ENCODE measurements at places on chromosomes 5 and 9. TPM values are rescaled to one million over a fixed set of nuclear protein-coding genes. Genes with fewer than 3 reads are reported as not detected.

GRCh38 chr5:156356238-156356637 lies 29.3 kb downstream of the SGCD start:
- DNase-seq = no peak

GRCh38 chr5:142248853-142249462 lies 75.9 kb downstream of the SPRY4 start:
- no peak for DNase-seq

GRCh38 chr5:79831381-79832309 lies 142.0 kb downstream of the CMYA5 start:
- no peak for DNase-seq

GRCh38 chr9:5514617-5515260 lies 4.4 kb downstream of the PDCD1LG2 start:
- DNase-seq = no peak

DNA sequence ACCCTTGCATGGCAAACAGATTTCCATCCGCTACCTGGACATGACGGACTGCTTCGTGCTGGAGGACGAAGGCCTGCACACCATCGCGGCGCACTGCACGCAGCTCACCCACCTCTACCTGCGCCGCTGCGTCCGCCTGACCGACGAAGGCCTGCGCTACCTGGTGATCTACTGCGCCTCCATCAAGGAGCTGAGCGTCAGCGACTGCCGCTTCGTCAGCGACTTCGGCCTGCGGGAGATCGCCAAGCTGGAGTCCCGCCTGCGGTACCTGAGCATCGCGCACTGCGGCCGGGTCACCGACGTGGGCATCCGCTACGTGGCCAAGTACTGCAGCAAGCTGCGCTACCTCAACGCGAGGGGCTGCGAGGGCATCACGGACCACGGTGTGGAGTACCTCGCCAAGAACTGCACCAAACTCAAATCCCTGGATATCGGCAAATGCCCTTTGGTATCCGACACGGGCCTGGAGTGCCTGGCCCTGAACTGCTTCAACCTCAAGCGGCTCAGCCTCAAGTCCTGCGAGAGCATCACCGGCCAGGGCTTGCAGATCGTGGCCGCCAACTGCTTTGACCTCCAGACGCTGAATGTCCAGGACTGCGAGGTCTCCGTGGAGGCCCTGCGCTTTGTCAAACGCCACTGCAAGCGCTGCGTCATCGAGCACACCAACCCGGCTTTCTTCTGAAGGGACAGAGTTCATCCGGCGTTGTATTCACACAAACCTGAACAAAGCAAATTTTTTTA lies 242.9 kb downstream of the MARCHF11 start:
- DNase-seq = no peak

DNA sequence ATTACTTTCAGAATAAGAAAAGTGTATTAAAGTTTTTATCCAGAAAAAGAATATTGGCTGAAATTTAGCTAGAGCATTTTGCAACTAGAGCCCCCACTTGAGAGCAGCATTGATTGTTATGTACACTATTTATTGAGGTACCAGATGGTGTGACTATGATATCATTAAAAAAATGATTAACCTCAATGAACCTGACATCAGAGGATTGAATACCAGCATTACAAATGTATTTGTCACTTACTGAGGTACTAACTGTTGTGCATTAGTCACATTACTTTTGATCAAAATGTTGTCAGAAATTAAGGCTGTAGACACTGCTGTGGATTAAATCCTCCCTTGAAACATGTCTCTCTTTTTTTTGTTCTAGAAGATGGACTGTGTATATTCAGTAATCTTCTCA lies 127.8 kb upstream of the DHFR start:
- no peak for DNase-seq

- no peak for DNase-seq
Observed at GRCh38 chr9:2856400-2856799, 12.5 kb upstream of the PUM3 start.

- no peak for DNase-seq
Observed at GRCh38 chr9:138063785-138064184, 186.2 kb downstream of the CACNA1B start.

DNA sequence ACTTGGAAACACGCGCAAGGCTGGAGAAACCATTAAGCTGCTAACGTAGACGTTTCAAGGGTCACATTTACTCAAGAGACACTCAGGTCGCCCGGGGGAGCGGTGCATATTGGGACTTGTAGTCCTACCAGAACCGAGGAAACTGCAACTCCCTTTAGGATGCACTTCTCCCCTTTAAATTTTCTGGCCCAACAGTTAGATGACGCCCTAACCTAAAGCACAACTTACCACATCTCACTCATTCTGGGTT lies 384 bp upstream of the DMXL1 start:
- DNase-seq = no peak

DNA sequence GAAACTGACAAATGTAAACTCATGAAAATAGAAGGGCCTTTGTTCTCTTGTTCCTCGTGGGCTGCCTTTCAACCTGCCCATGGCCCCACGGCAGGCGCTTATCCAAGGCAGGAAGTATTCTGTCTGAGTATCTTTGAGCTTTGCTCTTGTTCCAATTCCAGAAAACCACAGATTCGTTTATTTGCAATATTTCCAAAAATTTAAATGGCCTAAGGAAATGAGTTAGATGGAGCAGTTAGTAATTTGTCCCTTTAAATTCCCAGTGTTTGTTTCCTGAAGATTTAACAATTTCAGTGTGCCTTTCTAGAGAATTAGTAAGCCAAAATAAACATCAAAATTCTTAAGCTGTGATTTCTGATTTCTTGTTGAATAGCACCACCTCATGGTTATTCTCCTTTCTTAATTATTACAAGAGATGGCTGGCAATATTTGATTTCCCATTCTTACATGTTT lies 299.4 kb upstream of the RASA1 start:
- peak; percentile 49 for DNase-seq

GRCh38 chr5:131709043-131709442 lies 74.0 kb upstream of the RAPGEF6 start:
- no peak for DNase-seq

DNA sequence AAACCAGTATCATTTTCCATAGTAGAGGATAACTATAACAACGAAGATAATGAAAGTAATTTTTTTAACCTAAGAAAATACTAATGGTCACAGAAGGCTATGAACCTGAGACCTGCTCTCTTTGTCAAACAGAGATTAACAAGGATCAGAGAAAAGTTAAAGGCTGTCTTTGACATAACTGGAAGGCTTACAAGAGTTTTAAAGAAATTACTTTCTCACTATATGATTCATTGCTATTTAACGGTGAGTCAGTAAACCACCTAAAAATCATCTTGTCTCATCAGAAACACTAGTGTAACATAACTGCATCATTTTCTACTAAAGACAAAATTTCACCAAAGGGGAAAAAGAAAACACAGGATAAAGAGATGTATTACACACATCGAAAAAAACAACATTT lies 19.3 kb downstream of the MLANA start:
- DNase-seq = no peak

GRCh38 chr5:122312591-122313406 lies 762 bp downstream of the SNCAIP start:
- DNase-seq = peak; percentile 62

DNA sequence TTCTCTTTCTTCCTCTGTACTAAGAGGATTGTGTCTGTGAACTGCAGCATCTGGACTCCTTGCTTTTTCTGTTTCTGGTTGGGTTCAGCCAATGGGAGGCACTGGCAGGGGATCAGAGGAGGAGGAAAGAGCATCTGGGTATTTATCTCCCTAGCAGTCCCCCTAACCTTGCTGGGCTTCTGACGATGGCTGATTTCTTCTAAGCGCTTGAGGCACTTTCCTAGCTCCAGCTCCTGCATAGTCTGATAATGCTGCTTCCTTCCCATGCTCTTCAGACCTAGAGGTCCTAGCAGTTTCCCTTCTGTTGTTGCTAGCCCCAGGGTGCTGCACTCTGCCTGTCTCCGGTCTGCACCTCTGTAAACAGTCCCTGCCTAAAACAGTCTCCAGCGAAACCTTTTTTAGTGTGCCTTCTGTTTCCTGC lies 225.1 kb downstream of the PDZD2 start:
- DNase-seq = no peak

DNA sequence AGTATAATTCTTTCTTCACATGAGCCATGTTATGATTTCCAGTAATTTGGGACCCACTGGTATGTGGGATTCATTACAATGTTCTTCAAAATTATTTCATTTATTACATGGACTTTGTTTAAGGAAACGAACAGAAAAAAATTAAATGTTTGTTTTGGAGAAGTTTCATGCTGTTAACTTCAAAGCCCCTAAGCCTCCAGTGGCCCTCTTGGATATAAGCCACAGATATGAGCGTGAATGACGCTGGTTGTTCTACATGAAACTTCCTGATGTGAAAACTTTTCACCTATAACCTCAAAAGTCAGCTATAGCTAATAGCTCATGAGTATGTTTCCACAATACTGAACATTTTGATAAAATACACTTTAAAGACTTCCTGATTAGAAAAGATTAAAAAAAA lies 334.2 kb downstream of the PDE4D start:
- DNase-seq = peak; percentile 86

DNA sequence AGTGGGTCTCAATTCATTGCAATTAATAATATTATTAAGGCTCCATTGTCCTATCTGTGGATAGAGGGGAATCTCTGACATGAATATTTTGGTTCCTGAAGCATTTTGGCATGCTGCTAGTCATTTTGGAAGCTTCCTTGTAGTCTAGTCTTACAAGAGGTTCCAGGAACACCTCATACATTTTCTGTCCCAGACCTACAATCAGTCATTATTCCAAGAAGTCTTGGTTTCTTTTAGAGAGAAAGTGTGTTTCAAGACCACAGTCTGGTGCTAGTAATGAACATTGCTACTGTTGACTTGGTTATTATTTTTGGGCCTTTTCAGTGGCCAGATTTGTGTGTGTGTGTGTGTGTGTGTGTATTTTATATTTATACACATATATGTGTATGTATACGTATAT lies 98.9 kb downstream of the ERCC6L2 start:
- no peak for DNase-seq

DNA sequence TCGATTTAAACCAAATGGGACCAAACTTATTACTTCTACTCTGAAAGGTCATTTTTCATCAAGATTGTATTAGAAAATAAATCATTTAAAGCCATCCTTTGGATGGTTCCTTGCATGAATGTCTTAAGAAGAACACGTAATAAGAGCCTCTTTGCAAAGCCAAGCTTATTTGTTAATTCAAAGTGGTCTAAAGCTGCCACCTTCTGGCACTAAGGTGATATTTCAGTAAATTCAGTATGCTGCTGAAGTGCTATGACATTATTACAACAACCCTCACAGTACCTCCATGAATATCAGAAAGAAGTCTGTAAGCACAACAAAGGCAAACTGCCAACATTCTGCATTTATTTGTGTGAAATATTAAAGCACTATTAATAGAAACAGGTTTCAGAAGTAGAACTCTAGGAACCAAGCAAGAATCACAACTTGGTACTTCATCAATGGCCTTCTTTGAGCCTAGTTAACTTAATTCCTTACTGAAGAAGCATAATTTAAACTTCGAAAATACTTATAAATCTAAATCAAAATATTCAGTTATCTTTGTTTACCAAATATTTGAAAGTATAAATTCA lies 53.1 kb upstream of the TYRP1 start:
- DNase-seq = peak; percentile 66

DNA sequence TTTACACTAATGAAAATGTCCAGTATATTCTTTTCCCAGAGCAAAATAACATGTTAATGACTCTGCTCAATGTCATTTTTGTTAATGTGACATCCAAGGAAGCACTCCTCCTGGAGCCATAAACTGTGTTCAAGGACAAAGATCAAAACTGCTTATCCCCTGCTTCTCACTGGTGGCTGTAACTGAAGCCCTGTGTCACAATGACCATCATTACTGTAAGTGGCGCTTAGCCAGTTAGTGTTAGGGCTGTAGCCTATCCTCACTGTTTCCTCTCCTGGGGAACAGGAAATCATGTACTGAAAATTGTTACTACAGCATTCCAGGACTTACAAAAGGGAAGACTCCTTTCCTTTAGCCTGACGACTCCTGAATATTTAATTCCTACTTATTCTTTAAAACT lies 71.7 kb upstream of the COX7C start:
- no peak for DNase-seq

GRCh38 chr5:179339081-179339480 lies 6.2 kb downstream of the ADAMTS2 start:
- no peak for DNase-seq

- DNase-seq = no peak
Observed at GRCh38 chr9:98217255-98217654, 24.8 kb upstream of the CORO2A start.

DNA sequence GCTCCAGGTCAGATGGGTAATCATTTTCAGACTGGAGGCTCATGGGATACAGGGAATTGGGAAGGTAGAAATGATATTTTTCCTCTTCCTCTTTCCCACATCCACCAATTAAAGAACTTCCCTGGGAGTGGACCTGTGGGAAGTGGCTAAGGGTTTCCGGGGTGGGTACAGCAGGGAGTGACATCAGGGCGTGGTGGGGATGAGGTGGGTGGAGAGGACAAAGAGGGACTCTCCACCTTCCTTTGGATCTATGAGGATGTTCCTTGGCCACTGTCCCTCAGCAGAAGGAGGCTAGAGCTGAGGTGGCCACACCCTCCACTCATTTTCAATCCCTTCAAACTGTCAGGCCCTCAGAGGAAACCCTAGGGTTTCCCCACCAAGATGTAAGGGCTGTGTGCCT lies 54.7 kb downstream of the IRF1 start:
- no peak for DNase-seq

The HRCT1 gene
- 2.6 TPM for total RNA-seq

The SLC6A7 gene
- not detected for total RNA-seq

The NSG2 gene
- total RNA-seq = not detected

The TAF11L5 gene
- total RNA-seq = not detected

The DRD1 gene
- not detected for total RNA-seq

The HMMR gene
- total RNA-seq = 5.7 TPM

The CCDC180 gene
- total RNA-seq = 0.51 TPM

The IGFBPL1 gene
- total RNA-seq = 0.13 TPM

The AJM1 gene
- total RNA-seq = 0.51 TPM

The ELOVL7 gene
- total RNA-seq = 0.51 TPM

The FAM114A2 gene
- 21.5 TPM for total RNA-seq

The ADAMTS16 gene
- not detected for total RNA-seq
